ENCODE measurements at places on chromosomes 11 and 22.
A peak's percentile ranks its signal among the peaks of the same experiment; 100 is the strongest.

DNA sequence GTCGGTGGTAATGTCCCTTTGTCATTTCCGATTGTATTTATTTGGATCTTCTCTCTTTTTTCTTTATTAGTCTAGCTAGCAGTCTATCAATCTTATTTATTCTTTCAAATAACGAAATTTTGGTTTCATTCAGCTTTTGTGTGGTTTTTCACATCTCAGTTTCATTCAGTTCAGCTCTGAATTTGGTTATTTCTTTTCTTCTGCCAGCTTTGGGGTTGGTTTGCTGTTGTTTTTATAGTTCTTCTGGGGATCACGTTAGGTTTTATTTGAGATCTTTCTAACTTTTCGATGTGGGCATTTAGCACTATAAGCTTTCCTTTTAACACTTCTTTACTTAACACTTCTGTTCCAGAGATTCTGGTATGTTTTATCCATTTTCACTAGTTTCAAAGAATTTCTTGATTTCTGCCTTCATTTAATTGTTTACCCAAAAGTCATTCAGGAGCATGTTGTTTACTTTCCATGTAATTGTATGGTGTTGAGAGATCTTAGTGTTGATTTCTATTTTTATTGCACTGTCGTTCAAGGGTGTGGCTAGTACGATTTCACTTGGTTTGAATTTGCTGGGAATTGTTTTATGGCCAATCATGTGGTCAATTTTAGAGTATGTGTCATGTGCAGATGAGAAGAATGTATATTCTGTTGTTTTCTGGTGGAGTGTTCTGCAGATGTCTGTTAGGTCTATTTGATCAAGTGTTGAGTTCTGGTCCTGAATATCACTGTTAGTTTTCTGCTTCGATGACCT, 7.7 kb upstream of the SCGB1D1 start:
- DNase-seq: no peak

DNA sequence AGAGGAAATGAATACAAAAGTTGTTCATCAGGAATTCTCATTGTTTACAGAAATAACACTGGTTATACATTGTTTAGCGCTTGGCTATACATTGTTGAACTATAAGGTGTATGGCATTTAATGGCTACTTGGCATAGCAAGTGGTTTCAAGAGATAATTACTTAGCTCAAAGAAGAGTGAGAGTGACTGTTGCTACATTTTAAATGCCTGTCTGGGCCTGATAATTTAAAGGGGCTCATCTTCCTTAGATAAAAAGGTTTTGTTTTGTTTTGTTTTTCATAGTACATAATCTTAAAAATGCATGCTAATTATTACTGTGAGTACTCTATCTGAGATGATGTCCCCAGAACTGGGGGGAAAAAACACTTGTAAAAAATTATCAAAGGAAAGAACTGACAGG, 1.5 kb upstream of the SMPD1 start:
- DNase-seq: no peak

GRCh38 chr11:47913529-47914244, 65.5 kb upstream of the NUP160 start:
- DNase-seq: no peak

- DNase-seq: no peak
These were observed 85.1 kb downstream of the TRIM44 start for GRCh38 chr11:35747668-35748067.

DNA sequence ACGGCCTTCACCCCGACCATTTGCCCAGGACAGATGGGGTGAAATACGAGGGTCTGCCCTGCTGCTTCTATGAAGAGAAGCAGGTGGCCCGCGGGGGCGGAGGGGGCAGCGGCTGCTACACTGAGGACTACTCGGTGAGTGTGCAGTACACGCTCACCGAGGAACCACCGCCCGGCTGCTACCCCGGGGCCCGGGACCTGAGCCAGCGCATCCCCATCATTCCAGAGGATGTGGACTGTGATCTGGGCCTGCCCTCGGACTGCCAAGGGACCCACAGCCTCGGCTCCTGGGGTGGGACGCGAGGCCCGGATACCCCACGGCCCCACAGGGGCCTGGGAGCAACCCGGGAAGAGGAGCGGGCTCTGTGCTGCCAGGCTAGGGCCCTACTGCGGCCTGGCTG, 11.2 kb downstream of the C22orf31 start:
- no peak for DNase-seq

- no peak for DNase-seq
These were observed 77.5 kb downstream of the BLID start for GRCh38 chr11:122038543-122038942.

DNA sequence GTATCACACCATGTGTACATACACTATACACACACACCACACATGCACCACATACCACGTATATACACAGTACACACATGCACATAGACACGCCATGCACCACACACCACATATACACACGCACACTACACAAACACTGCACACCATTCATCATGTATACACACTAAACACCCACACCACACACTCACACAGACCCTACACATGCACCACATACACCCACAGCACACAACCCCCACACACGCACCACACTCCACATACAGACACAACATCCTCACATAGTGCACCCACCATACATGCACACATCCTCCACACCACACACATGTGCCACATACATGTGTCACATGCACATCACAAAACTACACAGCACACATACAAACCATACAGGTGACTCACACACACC, 397.1 kb downstream of the TBC1D22A start:
- no peak for DNase-seq

- peak; percentile 35 for DNase-seq
These were observed 546 bp downstream of the GNB1L start for GRCh38 chr22:19853879-19854777.

DNA sequence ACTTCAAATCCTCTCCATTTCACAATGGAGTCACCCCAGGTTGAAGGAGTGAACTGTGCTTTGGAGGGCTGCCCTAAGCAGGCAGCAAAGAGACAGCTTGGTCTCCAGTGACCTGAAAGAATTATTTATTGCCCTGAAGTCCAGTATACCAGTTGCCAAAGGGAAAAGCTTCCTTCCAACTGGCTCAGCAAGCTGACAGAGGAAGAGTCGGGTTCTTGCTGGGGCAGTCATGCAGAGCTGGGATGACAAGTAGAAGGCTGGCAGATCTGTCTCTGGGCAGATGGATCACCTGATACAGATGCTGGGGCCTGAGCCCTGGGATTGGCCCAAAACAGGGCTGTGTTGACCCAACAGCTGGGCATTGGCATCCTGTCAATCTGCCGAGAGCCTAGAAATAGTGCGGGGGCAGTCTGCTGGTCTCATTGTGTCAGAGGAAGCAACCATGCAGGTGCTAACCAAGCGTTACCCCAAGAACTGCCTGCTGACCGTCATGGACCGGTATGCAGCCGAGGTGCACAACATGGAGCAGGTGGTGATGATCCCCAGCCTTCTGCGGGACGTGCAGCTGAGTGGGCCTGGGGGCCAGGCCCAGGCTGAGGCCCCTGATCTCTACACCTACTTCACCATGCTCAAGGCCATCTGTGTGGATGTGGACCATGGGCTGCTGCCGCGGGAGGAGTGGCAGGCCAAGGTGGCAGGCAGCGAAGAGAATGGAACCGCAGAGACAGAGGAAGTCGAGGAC, at the start of gene THRSP:
Gene THRSP, plus strand, starts transcription at position 422 of the 742 bp plus-strand sequence. Its CDS starts 21 bp downstream, at position 443.
- no peak for DNase-seq

- peak; percentile 85 for DNase-seq
These were observed 167.0 kb upstream of the RASSF10 start for GRCh38 chr11:12841946-12842630.

GRCh38 chr11:45723397-45723796, 58.0 kb upstream of the CHST1 start:
- no peak for DNase-seq

- DNase-seq: peak; percentile 50
These were observed 289.1 kb upstream of the SORL1-AS1 start for GRCh38 chr11:121741761-121742361.

- DNase-seq: no peak
These were observed 3.0 kb upstream of the CEND1 start for GRCh38 chr11:792873-793272.

DNA sequence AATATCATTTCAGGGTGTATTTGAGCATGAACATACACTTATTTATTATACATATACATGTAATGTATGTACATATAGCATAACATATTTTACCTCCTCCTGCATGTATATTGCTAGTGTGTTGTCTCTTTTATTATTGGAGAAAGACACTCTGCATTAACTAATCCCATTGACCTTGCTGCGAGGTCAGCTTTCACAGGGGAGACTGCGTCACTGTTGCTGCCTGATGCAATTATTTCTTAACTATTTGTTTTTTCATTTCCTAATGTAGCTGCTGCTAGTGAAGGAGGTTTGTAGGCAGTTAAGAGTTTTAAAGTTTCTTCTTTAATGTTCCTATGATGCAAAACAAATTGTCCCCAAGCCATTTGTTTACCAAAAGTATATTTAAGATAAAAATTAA, 185.4 kb upstream of the CNTN5 start:
- DNase-seq: no peak

DNA sequence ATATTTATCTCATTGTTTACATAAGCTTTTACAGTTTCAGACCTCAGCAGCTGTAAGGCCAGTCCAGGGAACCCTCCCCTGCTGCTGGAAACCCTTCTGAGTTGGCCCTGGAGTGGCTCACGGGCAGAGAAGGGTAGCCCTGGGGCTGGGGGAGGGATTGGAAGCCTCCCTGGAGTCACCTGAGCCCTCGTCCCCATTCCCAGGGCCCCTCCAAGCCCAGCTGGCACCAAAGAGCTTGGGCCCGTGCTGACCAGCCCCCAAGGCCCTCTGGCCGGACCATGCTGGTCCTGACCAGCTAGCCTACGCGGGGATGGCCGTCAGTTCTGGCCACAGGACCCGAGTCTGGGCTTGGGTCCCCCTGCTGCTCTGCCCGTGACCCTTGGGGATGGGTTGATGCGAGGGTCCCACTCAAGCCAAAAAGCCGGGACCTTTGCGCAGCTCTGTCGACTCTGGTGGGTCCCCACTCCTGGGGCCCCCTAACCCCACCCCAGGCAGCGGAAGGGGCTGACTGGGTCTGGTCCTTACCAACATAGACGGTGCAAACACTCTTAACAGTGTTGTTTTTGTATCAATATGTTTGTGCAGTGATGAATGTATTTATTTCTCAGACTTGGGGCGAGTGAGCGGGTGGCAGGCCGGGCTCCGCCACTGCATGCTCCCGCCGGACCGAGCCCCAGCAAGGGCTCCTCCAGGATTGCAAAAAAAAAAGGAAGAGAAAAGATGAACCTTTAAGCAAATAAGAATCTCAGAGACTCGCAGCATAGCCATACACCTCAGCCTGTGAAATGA, 17.5 kb upstream of the TMEM191C start:
- DNase-seq: no peak

GRCh38 chr11:67472882-67473281, 3.8 kb upstream of the TMEM134 start:
- DNase-seq: no peak

DNA sequence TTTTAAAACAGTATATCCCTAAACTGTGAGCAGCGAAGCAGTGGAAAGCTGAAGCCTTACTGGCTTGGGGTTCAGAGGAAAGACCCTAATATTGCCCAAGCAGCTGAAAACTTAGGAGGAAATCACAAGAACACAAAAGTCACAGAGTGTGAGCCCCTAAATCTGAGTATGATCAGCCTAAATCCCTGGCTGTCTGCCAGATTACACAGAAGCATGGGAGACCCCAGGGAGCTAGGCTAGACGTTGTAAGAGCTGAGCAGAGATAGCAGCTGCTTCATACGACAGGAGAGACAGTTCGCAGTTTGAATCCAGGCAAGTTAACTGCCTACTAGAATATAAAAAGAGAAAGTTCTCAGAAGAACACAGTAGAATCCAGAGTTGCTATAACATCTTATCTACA, 81.2 kb downstream of the PACS1 start:
- no peak for DNase-seq

DNA sequence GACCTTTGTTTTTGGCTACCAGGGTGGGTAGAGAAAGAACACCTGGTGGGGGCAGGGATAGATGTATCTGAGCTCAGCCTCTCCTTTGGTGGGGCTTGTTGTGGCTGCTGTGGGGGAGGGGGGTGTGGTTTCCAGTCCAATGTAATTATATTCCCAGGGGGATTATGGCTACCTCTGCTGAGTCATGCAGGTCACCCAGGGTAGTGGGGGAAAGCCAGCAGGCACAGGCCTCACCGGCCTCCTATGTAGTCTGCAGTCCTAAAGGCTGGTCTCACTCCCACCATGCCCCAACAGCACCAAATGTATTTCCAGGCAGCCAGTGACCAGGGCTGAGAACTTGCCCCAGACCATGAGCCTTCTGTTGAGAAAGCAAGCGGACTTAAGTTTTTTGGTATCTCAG, 119.6 kb downstream of the DYNC2H1 start:
- no peak for DNase-seq

DNA sequence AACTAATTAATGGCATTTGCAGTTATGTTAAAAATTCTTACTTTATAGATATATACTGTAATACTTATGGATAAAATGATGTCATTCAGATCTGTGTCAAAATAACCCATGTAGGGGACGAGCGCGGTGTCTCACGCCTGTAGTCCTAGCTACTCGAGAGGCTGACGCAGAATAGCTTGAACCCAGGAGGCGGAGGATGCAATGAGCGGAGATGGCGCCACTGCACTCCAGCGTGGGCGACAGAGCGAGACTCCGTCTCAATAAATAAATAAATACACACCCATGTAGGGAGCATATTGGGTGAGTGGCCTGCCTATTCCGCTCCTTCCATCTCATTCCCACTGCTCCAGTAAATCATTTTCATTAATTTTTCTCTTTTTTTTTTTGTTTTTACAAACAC, 7.1 kb downstream of the SNU13 start:
- DNase-seq: no peak

DNA sequence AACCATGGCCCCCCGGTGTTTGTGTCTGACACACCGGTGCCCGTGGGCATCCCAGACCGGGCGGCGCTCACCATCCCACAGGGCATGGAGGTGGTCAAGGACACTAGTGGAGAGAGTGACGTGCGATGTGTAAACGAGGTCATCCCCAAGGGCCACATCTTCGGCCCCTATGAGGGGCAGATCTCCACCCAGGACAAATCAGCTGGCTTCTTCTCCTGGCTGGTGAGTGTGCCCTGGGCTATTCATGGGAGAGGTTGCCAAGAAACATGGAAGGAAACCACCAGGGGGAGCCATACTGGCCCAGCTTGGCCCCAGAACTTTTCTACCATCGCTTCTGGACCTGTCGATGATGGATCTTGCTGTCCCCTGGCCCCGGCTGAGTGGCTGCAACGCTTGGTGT, 36.5 kb downstream of the PRDM11 start:
- no peak for DNase-seq

DNA sequence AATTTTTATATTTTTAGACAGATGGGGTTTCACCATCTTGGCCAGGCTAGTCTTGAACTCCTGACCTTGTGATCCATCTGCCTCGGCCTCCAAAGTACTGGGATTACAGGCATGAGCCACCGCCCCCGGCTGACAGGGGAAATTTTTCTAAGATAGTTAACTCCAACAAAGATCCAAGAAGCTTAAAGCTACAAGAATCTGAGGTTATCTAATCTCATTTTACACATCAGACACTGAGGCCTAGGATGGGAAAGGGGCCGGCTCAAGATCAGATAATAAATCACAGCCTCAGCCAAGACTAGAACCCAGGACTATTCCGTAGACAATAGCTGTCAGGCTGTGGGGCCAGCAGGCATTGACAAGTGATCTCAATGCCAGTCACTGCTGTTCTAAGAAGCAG, 94.0 kb downstream of the AMBRA1 start:
- DNase-seq: no peak

- DNase-seq: no peak
These were observed 193.6 kb downstream of the FAM76B start for GRCh38 chr11:95595973-95596489.

Data from left lung (tissue), 14 donors.